Activated naive CD4-positive, alpha-beta T cell treated with Interleukin-2 at 50 U/mL for 16 hours (primary cell): ENCODE measurements at places on chromosomes 3 and 15.

DNA sequence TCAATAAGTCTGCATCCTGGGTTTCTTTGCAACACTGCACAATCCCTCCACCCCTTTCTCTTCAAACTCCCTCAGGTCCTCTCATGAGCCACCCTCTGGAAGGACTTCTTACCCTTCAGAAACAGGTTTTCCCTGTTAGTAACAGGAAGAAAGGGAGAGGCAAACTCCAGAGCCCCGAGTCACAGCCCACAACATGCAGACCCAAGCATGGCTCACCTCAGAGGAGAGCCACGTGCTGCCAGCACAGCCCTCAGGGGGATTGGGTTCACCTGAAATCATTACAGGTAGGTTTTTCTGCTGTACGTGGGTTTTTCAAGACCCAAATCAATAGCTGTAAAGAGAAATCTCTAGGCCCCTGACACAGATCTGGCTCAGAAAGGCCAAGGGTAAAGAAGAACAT lies 359.7 kb upstream of the ATP10A start:
- no peak for DNase-seq

DNA sequence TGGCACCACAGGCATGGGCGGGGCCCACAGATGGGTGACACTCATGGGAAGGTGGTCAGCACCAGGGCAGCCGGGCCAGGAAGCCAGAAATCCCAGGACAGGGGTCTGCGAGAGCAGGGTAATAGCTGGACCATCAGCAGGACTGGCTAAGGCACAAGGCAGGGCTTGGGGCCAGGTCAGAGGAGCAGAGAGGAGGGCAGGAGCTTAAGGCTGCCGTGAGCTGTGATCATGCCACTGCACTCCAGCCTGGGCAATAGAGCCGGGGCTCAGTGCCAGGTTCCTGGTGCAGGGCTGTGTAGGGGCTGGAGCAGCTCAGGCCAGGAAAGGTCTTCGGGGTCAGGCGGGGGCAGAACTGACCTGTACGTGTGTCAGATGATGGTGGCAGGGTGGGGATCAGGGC lies 64.2 kb upstream of the LINGO1 start:
- DNase-seq: no peak

DNA sequence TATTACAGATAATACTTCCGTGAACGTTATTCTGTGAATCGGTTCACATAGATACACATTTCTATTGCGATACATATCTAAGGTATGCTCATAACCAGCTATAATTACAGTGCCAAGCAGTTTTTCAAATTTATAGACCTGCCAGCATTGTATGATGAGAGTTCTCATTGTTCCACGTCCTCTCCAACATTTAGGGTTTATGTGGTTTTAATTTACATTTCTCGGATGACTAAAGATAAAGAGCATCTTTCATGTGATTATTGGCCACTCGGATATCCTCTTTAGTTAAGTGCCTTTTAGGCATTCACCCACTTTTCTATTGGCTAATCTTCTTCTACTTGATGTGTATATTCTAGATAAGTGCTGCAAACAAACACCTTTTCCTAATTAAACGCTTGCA lies 134.7 kb upstream of the CCDC54 start:
- no peak for DNase-seq

- DNase-seq: no peak
Measured at GRCh38 chr15:73305331-73306211, 63.2 kb downstream of the HCN4 start.

- no peak for DNase-seq
Measured at GRCh38 chr3:157566596-157566995, 63.4 kb upstream of the VEPH1 start.

GRCh38 chr15:79208179-79208578 lies 74.3 kb upstream of the ANKRD34C start:
- DNase-seq: no peak

GRCh38 chr3:99867594-99868310 lies 50.1 kb downstream of the CMSS1 start:
- DNase-seq: no peak

DNA sequence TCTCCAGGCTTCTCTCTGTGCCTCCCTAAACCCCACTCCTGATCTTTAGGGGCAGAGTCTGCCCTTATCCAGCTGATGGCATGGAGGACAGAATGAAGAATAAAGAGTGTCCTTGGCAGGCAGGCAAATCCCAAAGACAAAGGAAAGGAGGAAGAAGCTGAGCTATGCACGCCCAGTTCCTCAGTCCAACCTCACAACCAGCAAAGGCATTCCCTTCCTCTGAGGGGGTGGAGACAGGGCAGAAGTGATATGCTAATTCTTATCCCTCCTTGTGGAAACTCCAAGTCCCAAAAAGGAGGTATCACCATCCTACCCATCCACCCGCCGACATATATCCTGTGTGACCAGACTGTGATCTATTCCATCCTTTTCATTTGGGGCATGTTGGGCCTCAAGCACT lies 10.5 kb upstream of the CCDC54 start:
- DNase-seq: no peak

GRCh38 chr3:58025837-58026569 lies 17.8 kb downstream of the FLNB start:
- no peak for DNase-seq
